ENCODE measurements at places on chromosomes 11 and 22. TPM values are rescaled to one million over a fixed set of nuclear protein-coding genes. Genes with fewer than 3 reads are reported as not detected.

GRCh38 chr11:11735586-11735985 lies 106.2 kb upstream of the USP47 start:
- H3K27me3 ChIP-seq = no peaks in the 10 kb centered on the region
- no peaks in the 10 kb centered on the region for H3K4me1 ChIP-seq
- no peak overlapping the region for H3K27ac ChIP-seq
- no peak for DNase-seq
- H3K4me3 ChIP-seq = no peak overlapping the region

DNA sequence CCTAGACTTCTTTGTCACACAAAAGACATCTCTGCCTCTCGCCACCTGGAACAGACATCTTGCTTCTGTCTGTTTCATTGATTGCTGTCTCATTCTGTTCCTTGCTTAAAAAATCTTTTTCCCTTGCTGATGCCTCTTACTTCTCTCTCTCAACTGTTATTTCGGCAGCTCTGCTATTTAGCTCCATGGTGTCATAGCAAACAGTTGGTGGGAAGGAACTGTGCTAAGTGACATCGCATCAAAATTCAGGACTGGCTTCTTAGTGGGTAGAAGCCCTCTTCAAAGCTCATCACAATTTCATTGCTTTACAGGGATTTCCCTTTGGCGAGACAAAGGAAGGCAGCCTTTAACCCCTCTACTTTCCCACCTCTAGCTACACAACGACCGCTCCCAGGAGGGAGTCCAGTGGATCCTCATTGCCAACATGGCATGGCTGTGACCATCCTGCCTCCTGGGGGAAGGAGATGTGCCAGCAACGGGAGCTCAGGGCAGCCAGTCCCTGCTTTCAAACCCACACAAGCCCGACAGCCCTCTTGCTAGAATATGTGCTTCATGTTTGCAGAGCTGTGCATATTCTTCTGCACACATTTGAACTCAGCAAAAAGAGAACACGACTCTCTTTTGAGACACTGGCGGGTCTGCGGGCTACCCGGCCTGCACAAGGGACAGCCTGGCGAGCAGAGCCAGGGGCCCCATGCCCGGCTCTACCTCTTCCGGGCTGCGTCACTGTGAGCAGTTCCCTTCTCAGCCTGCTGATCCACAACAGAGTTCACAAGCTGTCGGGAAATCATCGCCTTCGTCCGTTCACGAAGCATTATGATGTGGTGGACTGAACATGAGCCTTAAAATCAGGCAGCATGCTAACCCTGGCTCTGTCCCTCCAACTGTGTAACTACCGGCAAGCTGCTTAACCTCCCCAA lies 51.1 kb upstream of the JAM3 start:
- H3K36me3 ChIP-seq = no peaks in the 10 kb centered on the region
- no peak for DNase-seq
- H3K27me3 ChIP-seq = no peaks in the 10 kb centered on the region
- no peaks in the 10 kb centered on the region for H3K4me1 ChIP-seq
- no peak overlapping the region for H3K4me3 ChIP-seq

DNA sequence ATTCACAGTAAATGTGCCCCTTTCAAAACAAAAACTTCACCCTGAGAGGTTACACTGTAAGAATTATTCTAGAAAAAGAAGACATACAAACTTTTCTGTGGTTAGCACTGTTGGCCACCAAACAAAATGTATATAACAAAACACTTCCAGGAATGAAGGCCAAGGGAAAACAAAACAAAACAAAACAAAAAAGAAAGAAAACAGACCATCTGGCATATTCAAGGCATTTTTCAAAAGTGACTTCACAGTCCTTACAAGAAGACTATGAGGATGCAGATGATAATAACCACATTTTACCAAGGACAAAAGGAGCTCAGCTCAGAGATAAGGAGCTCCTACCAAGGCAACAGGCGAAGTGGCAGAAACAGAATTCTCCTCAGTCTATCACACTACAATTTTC lies 24.9 kb downstream of the CTSC start:
- H3K27ac ChIP-seq = no peak overlapping the region
- no peak for DNase-seq
- H3K4me3 ChIP-seq = no peak overlapping the region
- H3K4me1 ChIP-seq = no peaks in the 10 kb centered on the region
- no peaks in the 10 kb centered on the region for H3K36me3 ChIP-seq

MS4A8 gene
- total RNA-seq = 391 TPM

CSF2RB gene
- 24.8 TPM for total RNA-seq

PKDREJ gene
- total RNA-seq = 1.3 TPM

NNMT gene
- total RNA-seq = 413 TPM
